Left lobe of liver (tissue), 2 donors: ENCODE measurements at places on chromosomes 7 and 10. TPM values are rescaled to one million over a fixed set of nuclear protein-coding genes. Genes with fewer than 3 reads are reported as not detected.

- no peak for DNase-seq
These were observed 22.4 kb downstream of the SND1 start for GRCh38 chr7:127674361-127674760.

DNA sequence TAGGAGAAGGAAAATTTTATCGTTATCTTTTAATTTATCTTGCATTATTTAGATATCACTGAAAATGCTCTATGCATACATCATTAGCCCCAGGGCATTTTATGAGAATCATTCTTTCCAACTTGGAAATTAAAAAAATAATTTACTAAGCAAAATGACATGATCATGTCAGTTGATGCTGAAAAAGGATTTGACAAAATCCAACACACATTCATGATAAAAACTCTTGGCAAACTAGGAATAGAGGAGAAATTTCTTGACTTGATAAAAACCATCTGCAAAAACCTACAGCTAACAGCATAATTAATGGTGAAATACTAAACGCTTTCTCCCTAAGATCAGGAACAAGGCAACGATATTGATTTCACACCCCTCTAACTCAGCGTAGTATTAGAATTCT lies 40.2 kb upstream of the RSU1 start:
- DNase-seq = no peak

- DNase-seq = no peak
These were observed 158.6 kb downstream of the TMEM178B start for GRCh38 chr7:141232286-141233051.

Gene MSRB2
- 34.2 TPM for total RNA-seq

DNA sequence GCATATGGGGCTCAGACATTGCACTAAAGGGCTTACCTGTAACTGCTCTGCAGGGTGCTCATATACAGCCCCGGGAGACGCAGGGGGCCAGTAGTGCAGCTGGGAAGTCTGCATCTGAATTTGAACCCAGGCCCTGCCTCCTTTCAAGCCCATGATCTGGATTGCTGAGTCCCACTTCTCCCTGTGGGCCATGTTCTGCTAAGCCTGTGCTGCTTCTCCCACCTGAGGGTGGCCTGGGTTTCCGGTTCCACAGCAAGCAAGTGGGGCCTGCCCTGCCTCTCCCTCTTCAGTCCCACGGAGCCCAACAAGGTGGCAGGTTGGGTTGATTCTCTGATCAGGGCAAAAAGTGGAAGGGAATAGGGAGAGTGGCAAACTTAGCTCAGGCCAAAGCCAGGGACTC lies 56.6 kb upstream of the GDF10 start:
- no peak for DNase-seq

DNA sequence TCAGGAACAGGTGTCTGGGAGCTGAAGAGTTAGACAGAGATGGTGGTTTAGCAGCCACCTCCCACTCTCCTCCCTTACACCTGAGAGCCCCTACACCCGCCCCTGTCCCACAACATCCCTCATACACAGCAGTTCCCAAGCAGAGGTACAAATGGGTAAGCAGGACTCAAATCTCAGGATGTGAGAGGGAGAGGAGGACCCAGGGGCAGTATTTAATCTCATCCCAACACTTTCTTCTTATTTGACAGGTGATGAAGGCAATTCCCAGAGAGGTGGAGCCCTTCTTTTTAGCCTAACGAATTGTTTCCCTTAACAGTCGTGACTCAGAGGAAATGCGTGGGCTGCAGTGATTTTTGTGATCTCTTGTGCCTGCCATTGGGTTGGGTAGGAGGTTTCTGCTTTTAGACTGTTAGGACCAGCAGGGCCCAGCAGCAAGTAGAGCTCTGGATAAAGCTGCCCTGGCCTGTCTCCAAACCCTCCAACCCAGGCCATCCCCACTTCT lies 191.3 kb downstream of the HECW1 start:
- no peak for DNase-seq

Gene COL17A1
- 0.13 TPM for total RNA-seq

- no peak for DNase-seq
These were observed 29.8 kb downstream of the NPY start for GRCh38 chr7:24313777-24314176.

Gene SFRP4
- 0.05 TPM for total RNA-seq
